ENCODE measurements at places on chromosomes 5 and 9.

GRCh38 chr9:19451240-19452087 lies 42.7 kb downstream of the ACER2 start:
- DNase-seq = no peak

DNA sequence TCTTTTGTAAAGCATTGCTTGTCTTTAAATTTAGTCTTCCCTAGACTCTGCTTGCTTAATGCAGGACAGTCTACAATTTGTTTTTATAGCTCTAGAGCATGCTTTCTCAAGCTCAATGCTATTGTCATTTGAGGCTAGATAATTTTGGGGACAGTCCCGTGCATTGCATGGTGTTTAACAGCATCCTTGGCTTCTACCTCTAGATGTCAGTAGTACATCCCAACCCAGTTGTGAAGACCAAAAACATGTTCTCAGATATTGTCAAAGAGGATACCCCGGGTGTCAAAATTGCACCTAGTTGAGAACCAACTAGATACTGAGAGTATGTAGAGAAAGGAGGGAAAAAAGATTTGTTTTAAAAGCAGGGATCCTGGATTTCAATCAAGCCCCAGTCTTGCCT lies 277.5 kb downstream of the CEMIP2 start:
- DNase-seq = no peak

- no peak for DNase-seq
Observed at GRCh38 chr9:136243631-136244030, 2.0 kb downstream of the QSOX2 start.

- DNase-seq = no peak
Observed at GRCh38 chr5:58268268-58268667, 191.6 kb downstream of the PLK2 start.

DNA sequence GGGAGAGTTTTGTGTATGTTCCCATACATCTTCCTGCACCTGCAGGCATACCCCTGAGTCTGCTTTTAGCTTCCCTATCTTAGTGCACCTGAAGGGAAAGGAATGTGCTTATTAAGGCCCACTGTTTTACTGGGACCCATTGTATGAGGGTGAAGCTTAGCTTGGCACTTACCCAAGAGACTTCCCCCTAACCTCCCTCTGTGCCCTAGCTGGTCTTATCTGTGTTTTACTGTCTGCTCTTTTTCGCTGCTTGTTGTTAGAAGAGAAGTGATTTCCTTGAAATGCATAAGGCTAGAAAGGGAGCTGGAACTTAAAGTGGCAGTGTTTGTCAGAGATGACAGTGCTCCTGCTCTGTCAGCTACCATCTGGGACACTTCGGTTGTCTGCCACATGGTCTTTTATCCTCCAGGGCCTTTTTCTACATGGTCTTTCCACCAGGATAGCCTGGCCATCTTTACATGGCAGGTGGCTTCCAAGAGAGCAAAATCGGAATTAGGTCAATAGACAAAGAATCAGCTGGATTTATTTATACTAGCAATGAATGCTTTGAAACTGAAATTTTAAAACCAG lies 122.5 kb upstream of the SLC44A1 start:
- DNase-seq = no peak

DNA sequence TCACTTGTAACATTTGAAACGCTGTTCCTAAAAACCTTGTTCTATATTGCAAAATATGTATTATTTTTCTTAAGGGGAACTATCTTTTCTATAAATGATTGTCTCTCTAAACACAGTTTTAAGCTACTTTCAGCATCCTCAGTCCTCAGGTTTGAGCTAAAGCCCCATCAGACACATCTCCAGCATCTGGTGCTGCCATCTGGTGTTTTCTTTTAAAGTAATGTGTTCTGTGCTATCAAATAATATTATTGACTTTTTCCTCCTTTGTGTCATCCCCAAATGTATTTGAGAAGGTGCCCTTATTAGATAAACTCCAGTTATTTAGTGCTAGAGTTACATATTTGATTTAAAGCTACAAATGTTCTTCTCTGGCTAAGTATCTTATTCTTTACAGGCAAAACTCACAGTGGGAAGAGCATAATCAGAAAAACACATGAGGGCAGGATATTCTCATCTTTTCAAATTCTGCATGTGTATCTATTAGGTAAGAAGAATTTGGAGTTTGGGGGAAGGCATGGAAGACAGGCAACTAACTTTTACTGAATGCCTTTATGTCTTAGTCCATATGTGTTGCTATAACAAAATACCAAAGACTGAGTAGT lies 27.5 kb downstream of the ZNF474 start:
- no peak for DNase-seq

- DNase-seq = no peak
Observed at GRCh38 chr5:95858023-95858461, 35.5 kb upstream of the GLRX start.

GRCh38 chr5:33507426-33507825 lies 66.7 kb downstream of the TARS1 start:
- no peak for DNase-seq

- no peak for DNase-seq
Observed at GRCh38 chr5:155726267-155726666, 600.7 kb upstream of the SGCD start.

- no peak for DNase-seq
Observed at GRCh38 chr5:83750749-83751148, 30.1 kb upstream of the HAPLN1 start.

DNA sequence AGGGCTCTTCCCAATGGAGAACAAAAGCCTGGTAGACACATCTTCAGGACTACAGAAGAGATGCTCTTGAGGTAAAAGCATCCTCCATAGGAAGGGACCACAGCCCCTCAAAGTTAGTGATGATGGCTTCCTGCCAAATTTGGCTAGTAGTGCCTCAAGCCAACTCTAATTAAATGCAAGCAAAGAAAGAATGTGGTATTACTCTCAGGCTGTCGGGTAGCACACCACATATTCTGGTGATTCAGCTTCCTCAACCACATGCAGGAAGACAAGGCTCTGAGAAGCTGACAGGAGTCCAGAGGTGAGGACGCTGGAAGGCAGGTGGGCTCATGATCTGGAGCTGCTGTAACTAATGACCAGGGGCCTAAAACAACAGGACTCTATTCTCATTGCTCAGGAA lies 37.2 kb upstream of the S1PR3 start:
- DNase-seq = no peak

DNA sequence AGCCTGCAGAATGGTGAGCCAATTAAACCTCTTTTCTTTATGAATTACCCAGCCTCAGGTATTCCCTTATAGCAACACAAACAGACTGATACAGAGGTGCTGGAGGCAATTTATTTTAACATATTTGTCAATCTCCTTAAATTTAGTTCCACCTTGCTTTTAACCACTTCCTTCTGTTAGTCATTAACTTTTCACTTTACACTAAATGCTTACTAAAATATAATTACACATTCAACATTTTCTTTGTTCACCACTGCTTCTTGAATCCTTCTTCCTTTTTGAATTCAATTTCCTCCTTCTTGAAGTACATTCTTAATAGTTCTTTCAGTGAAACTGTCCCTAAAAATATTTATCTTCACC lies 39.4 kb downstream of the LYRM7 start:
- DNase-seq = no peak

DNA sequence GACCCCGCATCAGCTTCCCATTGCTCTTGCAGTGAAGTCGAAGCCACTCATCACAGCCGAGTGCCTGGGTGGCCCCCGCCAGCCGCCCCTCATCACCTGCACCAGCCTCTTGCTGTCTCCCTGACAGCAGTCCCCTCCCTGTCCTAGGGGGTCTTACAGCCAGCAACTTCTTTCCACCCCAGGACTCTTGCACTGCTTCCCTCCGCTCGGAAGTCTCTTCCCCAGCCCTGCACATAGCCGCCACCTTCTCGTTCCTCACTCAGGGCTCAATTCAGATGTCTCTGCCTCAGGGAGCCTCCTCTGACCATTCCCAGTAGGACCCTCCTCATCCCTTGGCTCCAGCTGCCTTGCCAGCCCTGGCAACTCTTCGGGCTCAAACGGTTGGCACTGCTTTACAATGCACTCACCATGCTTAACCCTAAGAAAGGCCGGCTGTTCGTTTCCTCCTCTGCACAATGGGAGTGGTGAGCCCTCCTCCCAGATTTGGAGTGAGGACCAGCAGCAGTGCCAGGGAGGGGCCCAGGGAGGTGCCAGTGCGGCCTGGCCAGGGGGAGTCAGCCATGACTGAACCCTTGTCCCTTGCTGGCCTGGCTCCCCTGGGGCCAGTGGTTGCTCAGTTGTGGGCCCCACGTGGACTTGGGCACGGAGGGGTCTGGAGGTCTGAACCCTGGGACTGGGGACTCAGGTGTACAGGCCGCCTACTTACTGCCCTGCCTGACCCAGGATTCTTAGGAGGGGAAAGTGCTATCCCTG lies 6.1 kb downstream of the TCF7 start:
- DNase-seq = no peak

GRCh38 chr5:56647099-56647850 lies 168.1 kb upstream of the MAP3K1 start:
- no peak for DNase-seq

DNA sequence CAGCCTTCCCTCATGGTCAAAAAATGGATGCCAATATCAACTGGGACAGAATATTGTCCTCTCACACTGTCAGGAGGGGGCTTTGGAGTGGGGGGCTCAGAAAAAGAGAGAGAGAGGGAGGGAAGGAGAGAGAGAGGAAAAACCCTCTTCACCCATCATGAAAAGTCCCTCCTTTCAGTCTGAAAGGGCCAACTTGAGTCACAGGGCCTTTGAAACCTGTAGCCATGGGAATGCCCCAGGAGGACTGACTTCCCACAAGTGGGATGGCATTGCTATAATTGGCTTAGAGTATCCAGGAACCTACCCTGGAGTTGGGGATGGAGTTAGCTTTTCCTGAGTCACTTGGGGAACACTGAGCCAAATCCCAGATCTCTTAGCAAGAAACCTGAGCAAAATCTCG lies 41.2 kb downstream of the DNAJC21 start:
- no peak for DNase-seq

DNA sequence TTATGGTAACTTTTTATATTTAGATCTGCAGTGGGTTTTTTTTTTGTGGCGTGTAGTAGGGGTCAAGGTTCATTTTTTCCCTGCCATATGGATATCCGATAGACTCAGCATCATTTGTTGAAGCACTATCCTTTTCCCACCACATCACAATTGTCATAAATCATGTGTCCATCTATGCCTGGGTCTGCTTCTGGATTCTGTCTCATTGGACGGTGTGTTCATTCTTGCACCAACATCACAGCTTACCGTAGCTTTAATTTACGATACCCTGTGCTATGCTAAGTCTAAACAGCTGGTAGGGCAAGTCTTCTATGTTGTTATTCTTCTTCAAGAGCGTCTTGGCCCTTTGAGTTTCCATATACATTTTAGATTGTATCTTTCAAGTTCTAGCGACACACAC lies 175.0 kb downstream of the RGS3 start:
- no peak for DNase-seq

- DNase-seq = no peak
Observed at GRCh38 chr5:33477816-33478215, 37.1 kb downstream of the TARS1 start.

DNA sequence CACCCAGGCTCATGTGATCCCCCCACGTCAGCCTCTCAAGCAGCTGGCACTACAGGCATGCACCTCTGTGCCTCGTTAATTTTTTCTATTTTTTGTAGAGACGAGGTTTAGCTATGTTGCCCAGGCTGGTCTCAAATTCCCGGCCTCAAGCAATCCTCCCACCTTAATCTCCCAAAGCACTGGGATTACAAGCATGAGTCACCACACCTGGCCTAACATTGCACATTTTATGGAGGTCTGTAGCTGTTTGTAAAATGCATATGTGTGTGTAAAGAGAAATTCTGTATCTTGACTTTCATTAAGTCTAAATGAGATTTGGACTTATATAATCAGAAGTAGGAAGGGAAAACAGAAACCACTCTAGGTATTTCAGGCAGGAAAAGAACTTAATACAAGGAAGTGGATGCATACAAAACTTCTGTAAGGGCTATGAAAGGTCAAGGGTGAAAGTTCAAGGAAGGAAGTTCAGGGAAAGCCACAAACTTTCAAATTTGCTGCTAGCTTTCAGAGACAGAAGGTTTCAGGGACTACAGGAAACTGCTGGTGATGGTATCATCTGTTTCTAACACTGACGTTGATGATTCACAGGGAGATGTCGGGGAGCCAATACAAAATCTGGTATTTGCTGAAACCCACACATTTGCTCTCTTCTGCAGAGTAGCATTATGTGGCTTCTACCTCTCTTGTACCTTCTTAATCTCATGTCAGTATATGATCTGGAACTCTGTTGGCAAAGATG lies 209.4 kb downstream of the PIK3R1 start:
- DNase-seq = no peak

- DNase-seq = peak; percentile 41
Observed at GRCh38 chr9:107751567-107752210, 262.1 kb upstream of the KLF4 start.

DNA sequence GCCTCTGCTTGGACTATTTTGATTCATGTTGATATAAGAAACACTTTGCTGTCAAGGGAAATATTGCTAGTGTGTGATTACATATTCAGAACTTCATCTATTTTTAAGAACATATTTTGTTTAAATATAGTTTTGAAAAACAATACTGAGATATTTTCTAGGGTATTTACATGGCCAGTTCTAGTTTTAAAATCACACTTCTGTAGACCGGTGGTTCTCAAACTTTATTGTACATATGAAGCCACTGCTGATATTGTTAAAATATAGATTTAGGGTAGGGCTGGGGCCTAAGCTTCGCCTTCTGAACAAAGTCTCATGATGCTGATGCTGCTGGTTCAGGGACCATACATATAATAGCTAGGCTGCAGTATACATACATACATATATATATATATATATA lies 1000.0 kb downstream of the PTPRD start:
- DNase-seq = no peak

GRCh38 chr9:113921396-113921925 lies 45.4 kb downstream of the ZNF618 start:
- DNase-seq = no peak

- DNase-seq = no peak
Observed at GRCh38 chr9:97918611-97919010, 3.7 kb downstream of the TRMO start.

GRCh38 chr5:57692582-57693487 lies 210.2 kb upstream of the ACTBL2 start:
- DNase-seq = peak; percentile 72

- no peak for DNase-seq
Observed at GRCh38 chr9:100715100-100715380, 137.2 kb downstream of the CAVIN4 start.

DNA sequence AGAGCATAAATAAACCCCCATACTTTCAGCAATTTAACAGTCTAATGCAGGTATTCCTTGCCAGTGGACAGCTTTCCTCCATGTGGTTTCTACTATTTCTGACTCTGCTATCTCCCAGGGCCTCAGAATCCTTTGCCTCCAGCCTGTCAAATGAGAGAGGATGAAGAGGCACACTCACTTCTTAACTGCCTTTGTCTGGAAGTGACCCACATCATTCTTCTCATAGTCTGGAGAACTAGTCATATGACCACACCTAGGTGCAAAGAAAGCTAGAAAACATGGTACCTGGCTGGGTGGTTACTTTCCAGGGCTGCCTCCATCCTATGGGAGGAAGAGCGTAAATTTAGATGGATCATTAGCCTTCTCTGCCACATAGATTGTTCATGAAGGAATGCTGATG lies 22.5 kb downstream of the PALM2AKAP2 start:
- DNase-seq = no peak

DNA sequence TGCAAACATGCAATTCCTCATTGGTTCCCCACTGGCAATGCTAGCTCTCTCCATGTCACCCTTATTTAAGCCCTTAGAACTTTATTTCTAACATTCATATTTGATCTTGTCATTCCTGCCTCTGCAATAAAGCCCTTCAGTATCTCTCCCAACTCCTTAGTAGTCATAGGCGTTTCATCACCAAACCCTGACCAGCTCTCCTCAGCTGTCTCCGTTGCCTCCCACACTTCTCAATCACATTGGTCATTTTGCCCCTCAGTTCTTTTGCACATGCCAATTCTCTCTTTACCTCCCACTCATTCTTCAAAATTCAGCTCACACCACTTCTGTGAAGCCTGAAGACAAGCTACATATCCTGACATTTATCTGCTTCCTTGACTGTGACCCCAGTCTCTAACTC lies 2.8 kb upstream of the RUSC2 start:
- DNase-seq = no peak
